ENCODE measurements at places on chromosomes 3 and 15. TPM values are rescaled to one million over a fixed set of nuclear protein-coding genes. Genes with fewer than 3 reads are reported as not detected.

FEZF2 gene
- total RNA-seq: not detected

TM4SF18 gene
- total RNA-seq: 39.5 TPM

IQCF5 gene
- not detected for total RNA-seq

CPN2 gene
- total RNA-seq: not detected

SRGAP3 gene
- total RNA-seq: 0.98 TPM

GP5 gene
- total RNA-seq: not detected

CHRNA5 gene
- total RNA-seq: 32.6 TPM

HRG gene
- not detected for total RNA-seq

SHQ1 gene
- 16.2 TPM for total RNA-seq

DPPA4 gene
- total RNA-seq: not detected

ZNF860 gene
- total RNA-seq: 0.90 TPM

PLA2G4E gene
- total RNA-seq: not detected

DAPK2 gene
- total RNA-seq: 3.9 TPM

CTXN2 gene
- total RNA-seq: not detected

PPM1L gene
- 0.20 TPM for total RNA-seq

FBXO40 gene
- not detected for total RNA-seq

C3orf85 gene
- not detected for total RNA-seq

NR1I2 gene
- not detected for total RNA-seq

All from A549 treated with ZK216348 at 1 μM for 4 hours (cell line).